ENCODE measurements at places on chromosomes 4 and X.

DNA sequence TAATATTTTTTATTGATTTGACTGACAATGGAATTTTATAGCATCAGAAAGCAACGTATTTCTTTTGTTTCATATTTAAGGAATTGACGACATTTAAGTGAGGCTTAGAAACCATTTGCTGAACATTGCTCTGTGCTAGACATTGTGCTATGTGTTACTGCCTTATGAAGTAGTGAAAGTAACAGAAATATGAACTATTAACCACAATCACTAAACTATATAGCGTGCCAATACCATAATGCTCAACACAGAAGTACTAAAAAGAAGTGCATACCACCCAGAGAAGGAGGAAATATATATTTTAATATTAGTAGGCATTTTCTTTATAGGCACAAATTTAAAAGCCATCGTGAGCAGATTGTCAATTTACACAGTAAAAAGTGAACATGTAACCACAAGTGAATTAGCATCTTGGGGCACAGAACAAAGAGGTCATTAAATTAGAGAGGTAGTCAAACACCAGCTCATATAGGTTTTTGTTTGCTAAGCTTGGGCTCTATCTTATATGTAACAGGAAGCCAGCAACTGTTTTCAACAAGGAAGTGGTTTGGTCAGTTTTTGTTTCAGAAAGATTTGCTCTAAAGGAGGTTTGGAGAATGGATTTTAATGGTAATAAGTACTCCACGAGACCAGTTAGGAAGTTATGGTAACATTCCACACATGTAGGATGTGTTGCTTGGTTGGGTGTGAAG lies 270.7 kb downstream of the GRXCR1 start:
- DNase-seq, result no peak

GRCh38 chrX:48696301-48696908 lies at the start of gene SUV39H1:
Gene SUV39H1 (plus strand): TSS chrX:48696734. CDS start chrX:48696785, 51 bp downstream.
- DNase-seq, result peak; percentile 79

DNA sequence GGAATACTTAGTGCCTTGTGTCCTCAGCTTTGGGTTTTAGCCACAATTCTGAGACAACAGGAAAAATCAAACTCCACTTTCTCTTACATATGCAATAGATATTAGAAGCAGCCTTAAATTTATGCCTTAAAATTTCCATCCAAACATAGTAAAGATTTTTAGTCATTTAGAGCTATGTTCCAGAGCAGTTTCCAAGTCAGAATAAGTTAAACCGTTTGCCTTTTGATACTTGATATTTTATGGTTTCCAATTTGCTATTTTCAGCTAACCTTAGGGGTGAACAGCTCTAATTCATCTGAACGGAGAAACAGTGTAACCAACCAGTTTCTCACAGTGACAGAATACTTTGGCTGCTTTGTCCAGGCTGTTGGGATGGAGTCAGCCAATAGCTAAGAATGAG lies 125.8 kb upstream of the RXFP1 start:
- DNase-seq, result no peak

DNA sequence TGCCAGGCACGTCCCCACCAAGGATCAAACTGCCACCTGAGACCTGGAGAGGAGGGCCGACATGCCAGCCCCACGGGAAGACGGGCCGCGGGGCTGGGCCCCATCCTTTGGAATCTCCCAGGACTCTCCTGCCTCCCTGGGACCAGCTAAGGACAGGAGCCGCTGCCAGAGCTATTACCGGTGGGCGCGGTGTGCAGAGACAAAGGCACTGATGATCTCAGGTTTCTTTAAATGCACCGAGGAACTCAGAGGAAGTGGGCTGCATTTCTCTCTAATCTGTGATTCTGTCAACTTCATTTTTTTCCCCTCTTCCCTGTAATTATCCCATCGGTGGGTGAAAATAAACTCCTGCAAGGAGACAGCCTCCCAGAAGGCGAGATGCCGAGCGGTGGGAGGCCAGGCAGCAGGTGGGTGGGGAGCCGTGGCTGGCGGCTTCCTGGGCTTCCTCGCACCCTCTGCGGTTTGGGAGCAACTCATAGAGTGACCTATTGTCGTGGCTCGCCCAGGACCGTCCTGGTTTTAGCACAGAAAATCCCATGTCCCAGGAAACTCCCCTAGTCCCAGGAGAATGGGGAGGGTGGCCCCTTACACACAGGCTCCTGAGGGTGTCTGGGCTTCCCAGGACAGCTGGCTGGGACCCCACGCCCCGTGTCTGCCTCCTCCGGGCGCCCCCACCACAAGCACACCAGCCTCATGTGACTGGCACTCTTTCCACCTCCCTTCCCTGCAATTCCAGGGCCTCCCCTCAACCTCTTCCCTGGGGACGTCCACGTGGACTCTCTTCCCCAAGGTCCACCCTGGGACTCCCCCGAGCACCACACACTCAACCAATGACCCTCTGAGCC lies 62.3 kb upstream of the ADRA2C start:
- no peak for DNase-seq

DNA sequence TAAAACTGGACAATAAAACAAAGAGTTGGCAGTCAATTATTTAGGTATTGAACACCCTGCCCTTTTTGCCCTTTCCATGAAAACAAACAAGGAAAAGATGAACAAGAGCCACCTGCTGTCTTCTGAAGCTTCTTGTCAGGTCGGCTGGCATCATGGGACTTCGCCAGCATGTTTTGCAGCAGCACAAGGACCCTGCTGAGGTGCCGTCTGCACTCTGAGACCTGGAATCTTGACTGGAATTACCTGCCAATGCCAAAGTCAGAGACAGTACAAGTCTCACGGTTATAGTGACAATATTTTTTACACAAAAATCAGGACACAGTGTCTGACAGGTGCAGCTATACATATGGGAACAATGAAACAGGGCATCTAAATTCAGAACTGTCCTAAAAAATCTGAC lies 284.5 kb downstream of the GASK1B start:
- DNase-seq, result no peak

DNA sequence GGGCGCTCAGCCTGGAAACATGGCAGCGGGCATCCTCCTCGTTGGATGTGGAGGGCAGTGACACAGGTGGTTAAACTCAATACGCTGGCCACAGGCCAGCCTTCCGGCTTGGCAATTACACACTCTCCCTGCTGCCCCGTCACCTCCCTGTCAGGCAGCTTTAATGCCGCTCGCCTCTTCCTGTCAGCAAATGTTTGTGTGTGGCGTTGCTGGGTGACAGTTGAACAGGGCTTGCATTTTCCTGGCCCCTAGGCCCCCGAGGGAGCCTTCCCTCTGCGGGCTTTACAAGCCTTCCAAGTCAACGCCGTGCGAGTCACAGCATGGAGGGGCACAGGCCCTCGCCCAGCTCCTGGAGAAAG lies 620.0 kb downstream of the BCOR start:
- peak; percentile 16 for DNase-seq

DNA sequence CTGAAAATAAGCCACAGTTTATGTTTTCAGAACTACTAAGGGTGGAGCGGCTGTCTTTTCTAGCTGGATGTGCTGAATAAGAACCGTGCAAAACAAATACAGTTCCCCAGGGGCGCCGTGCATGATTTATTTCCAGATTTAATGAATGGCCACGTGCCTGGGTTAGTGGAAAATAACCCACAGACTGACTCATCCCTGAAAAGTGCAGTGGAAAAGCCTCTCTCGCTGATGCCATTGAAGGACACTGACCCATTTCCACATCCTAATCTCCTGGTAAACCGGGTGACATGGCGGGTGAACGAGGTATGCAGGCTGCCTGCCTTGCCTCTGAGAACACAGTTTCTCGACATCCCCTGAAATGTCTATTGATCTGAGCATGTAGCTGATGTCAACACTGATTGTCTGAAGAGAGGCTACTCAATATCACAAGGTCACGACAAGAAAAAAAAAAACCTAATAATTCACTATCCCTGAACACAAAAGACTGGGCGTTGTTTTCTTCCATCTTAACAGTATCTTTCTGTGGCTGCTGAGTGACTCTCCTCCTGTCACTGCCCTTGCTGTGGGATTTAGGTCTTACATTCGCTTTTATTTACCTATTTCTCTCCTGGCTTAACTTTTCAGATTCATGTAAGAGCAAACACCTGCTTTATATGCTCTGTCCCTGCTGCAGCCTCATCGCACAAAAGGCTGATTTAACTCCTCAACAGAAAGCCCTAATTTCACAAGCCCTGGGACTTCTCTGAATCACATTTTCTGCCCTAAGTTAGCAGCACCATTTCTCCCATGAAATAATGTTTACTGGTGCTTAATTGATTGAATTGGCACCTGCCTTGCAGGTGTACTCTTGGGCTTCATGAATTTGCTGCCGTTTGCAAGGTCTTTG lies 76.9 kb upstream of the SCOC start:
- DNase-seq, result no peak

GRCh38 chr4:154205471-154205870 lies 286.1 kb downstream of the DCHS2 start:
- DNase-seq, result no peak

GRCh38 chr4:123603165-123603564 lies 206.6 kb downstream of the SPRY1 start:
- DNase-seq, result no peak

GRCh38 chr4:32884198-32884597 lies 2164.0 kb downstream of the PCDH7 start:
- no peak for DNase-seq

DNA sequence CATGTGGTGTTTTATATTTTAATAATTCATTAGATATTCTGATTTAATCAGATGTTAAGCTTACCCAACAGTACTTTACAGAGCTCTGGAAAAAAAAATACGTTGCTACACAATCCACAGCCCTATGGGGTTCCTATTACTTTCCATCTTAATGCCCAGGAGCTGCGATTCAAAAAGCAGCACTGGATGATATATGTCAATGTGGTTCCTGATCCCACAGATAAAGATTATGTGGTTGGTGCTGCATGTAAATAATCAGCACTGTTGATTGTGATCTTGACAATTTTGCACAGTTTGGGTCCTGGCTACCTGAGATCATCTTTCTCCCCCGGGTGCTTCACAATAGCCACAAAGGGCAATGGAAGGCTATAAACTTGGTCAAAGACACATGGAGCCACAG lies 72.7 kb upstream of the DCLK2 start:
- DNase-seq, result no peak

DNA sequence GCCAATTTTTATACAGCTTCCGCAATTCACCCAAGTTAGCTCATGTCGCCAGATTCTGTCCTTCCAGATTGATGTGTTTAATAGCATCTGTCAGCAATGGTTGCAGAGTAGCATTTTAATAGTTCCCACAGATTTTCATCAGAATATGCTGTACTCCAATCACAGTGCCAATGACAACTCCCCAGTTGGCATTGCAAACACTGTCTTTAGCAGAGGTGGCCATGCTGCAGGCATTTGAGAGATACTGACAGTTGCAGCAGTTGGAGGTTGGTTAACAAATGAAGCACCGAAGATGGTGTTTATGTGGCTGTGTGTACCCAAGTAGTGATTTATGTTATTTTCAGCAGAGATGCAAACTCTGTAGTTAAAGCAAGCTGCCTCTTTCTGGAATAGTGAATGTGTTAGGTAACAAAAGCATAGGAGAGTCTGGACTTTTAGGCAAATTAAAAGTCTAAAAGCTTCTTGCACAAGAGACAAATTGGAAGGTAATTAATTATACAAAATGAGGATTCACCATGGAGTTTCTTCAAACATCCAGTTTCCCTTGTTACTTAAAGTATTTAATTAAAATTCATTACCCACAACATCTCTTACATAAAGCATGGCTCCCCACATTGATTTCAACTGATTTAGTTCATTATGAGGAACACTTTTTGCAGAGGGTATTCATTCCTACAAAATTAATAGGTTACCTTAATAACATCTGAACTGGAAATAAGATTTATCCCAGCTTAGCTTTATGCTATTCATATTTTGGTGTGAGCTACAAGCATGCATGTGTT lies 65.2 kb downstream of the PARM1 start:
- DNase-seq, result no peak

- no peak for DNase-seq
Observed at GRCh38 chr4:111837761-111838160, 307.5 kb upstream of the FAM241A start.

DNA sequence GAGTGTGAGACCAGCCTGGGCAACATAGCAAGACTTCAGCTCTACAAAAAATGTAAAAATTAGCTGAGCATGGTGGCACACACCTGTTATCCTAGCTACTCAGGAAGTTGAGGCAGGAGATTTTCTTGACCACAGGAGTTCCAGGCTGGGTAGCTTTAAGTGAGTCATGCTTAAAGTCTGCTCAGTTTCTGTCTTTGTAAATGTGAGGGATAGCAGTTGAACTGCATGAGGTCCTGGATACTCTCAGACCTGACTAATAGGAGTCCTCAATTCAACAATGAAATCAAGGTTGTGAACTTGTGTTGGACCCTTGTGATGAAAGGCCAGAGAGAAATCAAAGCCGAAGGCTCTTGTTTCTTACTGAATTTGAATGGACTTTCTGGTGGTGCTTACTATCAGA lies 45.2 kb downstream of the STARD8 start:
- DNase-seq, result no peak

DNA sequence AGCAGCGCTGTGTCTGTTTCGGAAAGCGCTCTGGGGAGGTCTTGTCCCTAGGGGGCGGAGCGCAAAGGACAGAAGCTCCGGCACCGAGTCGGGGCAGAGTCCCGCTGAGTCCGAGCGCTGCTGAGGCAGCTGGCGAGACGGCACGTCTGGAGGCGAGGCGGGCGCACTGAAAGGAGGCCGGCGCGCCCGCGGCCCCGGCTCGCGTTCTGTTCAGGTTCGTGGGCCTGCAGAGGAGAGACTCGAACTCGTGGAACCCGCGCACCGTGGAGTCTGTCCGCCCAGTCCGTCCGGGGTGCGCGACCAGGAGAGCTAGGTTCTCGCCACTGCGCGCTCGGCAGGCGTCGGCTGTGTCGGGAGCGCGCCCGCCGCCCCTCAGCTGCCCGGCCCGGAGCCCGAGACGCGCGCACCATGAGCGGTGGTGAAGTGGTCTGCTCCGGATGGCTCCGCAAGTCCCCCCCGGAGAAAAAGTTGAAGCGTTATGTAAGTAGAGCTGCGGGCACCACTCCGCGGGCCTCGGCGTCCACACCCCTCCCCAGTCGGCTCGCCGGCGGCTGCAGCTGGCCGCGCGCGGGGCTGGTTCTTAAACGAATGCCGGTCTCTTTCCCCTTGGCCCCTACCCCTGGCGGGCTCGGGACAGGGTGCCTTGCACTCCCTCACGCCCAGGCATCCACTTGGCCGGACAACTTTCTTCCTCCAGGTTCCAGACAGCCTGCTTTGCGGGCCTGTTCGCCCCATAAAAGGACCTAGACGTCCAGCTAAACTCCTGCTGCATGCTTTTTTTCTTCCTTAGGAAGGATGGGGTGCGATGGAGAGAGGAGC lies at the start of gene GAB1:
Gene GAB1 (plus strand): TSS at position 96 of the 819 bp plus-strand sequence. CDS start 313 bp downstream, at position 409.
- no peak for DNase-seq

GRCh38 chr4:128711361-128711760 lies 98.1 kb upstream of the JADE1 start:
- DNase-seq, result no peak

Measured in activated CD4-positive, alpha-beta T cell treated with anti-CD3 and anti-CD28 coated beads, Interleukin-2, amount 50 U/mL, for 1 hour (primary cell).